CD4-positive, CD25-positive, alpha-beta regulatory T cell (primary cell): ENCODE measurements at places on chromosomes 6 and 20. TPM values are rescaled to one million over a fixed set of nuclear protein-coding genes. Genes with fewer than 3 reads are reported as not detected.

CNKSR3 gene
- total RNA-seq = 0.25 TPM

SHLD1 gene
- total RNA-seq = 10.4 TPM

RAET1L gene
- total RNA-seq = not detected

PBOV1 gene
- total RNA-seq = not detected

TEAD3 gene
- total RNA-seq = not detected

DPPA5 gene
- not detected for total RNA-seq

GRM1 gene
- not detected for total RNA-seq
